ENCODE measurements at places on chromosomes 2 and 18.
A peak's percentile ranks its signal among the peaks of the same experiment; 100 is the strongest.

DNA sequence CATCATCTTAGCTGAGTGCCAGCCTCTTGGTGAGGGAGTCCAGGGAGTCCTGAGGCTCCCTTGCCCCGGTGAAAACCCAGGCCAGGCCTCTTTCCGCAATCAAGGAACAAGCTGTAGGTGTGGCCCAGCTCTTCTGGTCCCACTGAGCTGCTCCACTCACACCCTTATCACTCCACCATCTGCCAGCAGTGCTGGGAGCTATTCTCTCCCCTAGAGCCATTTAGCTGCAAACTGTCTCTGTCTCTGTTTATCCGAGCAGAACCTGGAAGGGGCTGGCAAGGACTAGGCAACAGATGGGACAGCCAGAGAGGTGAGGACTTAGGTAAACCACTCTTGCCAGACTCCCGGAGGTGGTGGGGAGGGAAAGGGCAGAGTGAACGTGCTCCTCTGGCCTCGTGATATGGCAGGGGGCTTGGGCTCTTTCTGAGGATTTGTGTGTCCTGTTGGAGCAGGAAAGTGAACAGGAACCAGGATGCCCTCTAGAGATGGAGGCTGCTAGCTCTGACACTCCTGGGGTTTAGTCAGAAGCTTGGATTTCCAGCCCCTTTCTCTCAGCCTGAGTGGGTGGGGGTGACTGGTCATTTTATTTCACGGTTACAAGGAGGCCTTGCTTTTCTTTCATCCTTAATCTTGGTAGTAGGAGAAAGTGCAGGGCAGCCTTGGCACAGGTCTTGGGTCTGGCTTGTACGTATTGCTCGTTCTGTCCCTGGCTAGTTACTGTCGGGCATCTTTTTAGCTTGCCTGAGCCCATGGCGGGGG lies 19.6 kb downstream of the B3GNT2 start:
- DNase-seq: no peak

DNA sequence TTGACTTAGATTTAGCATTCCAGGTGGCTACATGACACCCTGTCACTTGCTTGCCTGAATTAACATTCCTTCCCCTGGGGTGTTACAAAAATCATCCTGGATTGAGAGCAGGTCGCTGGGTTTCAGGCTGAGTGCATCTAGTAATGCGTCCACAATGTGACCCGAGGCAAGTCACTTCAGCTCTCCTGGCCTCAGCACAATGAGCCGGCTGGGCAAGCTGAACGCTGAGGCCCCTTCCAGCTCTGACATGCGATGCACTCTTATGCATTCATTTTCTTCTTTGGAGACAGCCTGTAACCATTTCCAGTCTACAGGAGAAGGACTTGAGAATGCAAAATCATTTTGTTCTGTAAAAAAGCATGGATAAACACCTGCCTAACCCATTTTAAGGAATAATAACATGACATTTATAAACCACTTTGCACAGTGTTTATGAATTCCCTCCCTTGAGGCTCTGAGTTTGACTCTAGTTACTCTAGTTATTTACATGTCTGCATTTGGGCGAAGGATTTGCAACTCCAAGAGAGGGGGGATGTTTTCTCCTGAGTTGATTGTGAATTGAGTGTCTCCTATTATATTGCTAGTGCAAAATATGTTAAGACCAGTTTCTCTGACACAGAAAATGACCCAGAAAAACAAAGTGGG lies 63.0 kb upstream of the CPO start:
- DNase-seq: no peak

- DNase-seq: no peak
Measured at GRCh38 chr2:162490761-162491470, 147.0 kb downstream of the GCA start.

GRCh38 chr2:74551530-74551929 lies 2.2 kb downstream of the LOXL3 start:
- no peak for DNase-seq

GRCh38 chr18:55400590-55401541 lies 187.1 kb downstream of the TCF4 start:
- DNase-seq: no peak

GRCh38 chr2:188245230-188245629 lies 46.4 kb upstream of the GULP1 start:
- DNase-seq: no peak

DNA sequence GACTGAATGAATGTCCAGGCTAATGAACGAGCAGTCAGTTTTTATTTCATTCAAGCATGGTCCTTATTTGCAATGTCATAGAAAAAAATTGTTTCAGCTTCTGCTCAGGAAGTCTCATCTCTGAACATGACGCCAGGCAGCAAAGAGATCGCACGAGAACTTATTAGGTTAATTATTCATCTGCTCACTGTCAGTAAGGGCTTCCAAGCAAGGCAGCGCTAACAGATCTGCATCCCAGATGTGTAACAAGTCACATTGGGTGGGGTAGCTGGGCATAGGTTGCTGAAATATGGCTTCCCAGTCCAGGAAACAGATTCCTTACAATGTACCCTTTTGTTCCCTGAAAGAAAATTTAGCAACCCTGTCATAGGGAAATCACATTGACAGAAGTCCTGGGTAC lies 63.5 kb downstream of the ANKRD44 start:
- no peak for DNase-seq

GRCh38 chr2:126889496-126890135 lies 9.1 kb upstream of the TEX51 start:
- DNase-seq: no peak

DNA sequence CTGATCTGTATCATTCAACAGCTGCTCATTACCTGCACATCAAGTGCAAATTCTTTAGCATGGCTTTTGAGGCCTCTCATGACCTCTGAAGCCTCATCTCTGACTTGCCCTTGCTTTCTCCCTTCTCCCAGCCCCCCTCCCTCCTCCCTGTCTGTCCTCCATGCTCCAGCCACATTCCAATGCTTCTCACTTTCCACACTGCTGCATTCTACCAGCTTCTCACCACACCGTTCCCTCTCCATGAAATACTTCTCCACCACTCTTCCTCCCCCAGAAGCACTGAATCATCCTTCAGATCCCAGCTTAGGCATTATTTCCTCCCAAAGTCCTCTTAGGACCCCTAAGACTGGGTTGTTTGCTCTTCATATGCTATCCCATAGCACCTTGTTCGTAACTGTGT lies 26.9 kb downstream of the GCG start:
- no peak for DNase-seq

DNA sequence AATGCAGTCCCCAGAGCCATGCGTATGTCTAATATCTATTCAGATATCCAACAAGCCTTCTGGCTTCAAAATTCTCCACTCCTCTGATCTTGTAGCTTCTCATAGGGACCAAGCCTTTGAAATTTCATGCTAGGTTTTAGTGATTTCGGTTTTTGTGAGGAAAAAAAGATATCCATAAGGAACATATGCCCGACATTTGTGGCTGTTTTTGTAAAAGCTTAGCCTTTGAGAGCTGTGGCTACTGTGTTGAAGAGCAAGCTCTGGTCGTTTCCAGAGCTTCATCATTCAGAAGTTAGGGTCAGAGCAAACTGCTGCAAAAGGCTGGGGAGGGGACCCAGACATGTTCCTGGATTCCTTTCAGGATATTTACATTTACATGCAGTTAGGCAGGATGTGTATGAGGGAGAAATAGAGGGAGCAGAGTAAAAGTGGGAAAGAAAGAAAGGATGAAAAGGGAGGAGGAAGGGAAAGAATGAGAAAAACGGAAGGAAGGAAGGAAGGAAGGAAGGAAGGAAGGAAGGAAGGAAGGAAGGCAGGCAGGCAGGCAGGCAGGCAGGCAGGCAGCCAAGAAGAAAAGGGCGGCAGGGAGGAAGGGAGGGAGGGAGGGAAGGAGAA lies 70.2 kb downstream of the NCKAP5 start:
- no peak for DNase-seq

GRCh38 chr2:152594022-152594766 lies 123.1 kb downstream of the PRPF40A start:
- DNase-seq: no peak

- no peak for DNase-seq
Measured at GRCh38 chr2:62343206-62343605, 147.3 kb downstream of the B3GNT2 start.

GRCh38 chr2:148237911-148238310 lies 217.0 kb downstream of the MBD5 start:
- DNase-seq: no peak

DNA sequence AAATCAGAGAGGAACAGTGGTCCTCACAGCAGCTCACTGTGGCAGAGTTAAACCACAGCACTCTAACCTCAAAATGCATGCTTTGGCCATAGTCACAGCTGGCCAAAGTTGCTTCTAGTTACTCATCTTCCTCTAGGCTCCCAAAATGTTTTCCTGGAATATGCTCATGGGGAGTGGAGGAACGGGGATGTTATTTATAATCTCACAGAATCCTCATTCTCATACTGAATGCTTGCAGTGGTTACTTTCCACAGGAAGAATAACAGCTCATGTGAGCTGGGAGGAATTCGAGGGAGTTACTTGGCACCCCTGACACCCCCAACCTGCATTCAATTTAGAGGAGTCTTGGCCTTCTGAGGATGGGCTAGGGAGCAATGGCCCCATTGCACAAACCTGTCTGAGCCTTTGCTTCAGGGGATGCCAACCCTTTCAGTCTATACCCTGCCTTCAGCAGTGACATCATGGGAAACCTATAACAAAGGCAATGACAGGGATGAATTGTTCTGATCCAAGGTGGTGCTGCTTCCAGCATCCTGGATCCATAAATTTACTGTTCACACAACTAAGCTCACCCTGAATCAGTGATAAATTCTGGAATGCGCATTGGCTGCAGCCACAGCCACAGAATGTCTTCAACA lies 22.4 kb upstream of the CCBE1 start:
- DNase-seq: peak; percentile 85

DNA sequence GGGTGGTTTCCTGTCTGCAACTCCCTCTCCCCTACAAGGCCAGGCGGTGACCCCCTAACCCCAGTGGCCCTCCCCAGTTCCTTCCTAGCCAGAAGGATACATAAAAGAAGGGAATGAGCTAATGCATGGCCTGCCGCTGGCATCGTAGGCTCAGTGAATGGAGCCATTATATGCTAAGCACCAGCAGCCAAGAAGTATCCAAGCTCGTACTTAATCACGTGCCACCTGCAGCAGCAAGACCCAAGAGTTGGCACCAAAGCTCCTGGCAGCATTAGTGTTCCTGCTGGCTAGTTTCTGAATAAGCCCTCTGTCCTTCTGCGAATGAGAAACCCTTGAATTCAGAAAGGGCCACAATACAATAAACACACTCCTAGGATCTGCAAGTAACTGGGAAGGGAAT lies 4.3 kb downstream of the DBI start:
- DNase-seq: no peak

DNA sequence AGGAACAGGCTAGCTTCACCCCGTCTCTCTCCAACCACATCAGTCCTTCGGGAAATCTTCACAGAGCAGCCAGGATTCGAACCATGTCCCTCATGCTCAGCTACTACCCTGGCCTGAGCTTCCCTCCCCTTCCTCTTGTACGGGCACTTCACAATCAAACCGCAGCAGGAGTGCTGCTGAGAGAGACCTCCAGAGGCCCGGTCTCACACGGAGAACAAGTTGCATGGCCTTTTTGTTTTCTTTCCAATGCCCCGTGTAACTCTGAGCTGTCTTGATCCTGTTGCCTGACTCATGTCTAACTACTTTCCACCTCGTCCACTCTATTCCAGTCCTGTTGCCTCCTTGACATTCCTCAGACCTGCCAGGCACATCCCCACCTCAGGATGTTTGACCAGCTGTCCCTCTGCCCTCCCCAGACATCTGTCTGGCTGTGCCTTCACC lies 25.4 kb downstream of the FBLN7 start:
- no peak for DNase-seq

- no peak for DNase-seq
Measured at GRCh38 chr2:239644011-239644410, 243.2 kb upstream of the HDAC4 start.

- DNase-seq: no peak
Measured at GRCh38 chr18:45891806-45892205, 66.3 kb downstream of the SIGLEC15 start.

DNA sequence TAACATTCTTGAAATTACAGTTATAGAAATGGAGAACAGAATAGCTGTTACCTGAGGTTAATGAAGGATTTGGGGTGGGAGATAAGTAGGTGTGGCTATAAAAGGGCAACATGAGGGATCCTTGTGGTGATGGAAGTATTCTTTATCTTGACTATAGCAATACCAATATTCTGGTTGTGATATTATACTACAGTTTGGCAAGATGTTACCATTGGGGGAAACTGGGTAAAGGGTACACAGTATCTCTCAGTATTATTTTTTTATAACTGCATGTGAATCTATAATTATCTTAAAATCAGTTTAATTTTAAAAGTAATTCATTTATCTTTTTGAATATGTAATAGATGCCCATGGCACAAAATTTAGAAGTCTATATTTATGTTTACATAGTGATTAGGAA lies 8.1 kb downstream of the SCRN3 start:
- DNase-seq: no peak

DNA sequence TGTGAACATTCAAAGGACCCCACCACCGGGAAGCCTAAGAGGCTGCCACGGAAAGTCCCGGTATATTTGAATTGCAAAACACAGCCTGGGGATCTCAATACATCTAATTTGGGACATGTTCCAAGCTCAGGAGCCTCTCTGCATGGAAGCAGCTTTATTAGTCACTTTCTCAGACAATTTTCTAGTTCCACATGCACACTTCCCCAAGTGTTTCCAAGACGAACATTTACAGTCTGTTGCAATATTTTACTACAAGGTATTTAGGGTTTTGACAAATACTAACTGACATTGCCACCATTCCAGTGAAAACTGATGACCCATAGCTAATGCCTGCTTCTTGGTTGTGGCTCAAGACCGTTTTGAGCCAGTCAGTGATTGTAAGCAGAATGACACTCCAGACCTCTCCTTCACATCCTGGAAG lies 145.3 kb downstream of the NCKAP5 start:
- peak; percentile 79 for DNase-seq

DNA sequence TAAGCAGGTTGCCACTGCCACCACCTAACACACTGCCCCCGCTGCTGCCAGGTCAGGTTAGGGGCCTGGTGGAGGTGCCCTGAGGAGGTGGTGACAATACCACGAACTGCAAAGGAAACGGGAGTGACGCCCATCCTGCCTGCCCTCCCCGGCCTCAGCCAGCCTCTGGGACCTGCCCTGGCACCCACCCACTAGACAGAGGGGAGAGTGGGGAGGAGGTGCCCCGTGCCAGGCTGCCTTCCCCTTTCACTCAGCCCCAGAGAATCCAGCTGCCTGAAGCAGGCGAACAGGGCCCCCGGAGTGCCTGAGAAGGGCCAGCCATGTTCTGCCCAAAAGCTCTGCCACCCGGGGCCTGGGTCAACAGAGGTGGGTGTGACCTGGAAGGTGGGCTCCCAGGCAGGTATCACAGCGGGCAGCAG lies 44.5 kb upstream of the FOSL2 start:
- no peak for DNase-seq

- no peak for DNase-seq
Measured at GRCh38 chr2:108169982-108170625, 69.7 kb upstream of the SULT1C3 start.

Measured in AG04449 (cell line).